Peyer's patch (tissue), 4 donors: ENCODE measurements at places on chromosomes 7 and 10. TPM values are rescaled to one million over a fixed set of nuclear protein-coding genes. Genes with fewer than 3 reads are reported as not detected.

CPA2 gene
- total RNA-seq: 2.6 TPM

LLCFC1 gene
- not detected for total RNA-seq

EFCAB10 gene
- total RNA-seq: not detected

TMEM178B gene
- not detected for total RNA-seq

GRCh38 chr7:94052398-94053180 lies 48.4 kb upstream of the BET1 start:
- H3K27me3 ChIP-seq: no peaks in the 10 kb centered on the region
- DNase-seq: peak; percentile 51
- no peaks in the 10 kb centered on the region for H3K4me1 ChIP-seq
- no peak overlapping the region for H3K4me3 ChIP-seq

DNA sequence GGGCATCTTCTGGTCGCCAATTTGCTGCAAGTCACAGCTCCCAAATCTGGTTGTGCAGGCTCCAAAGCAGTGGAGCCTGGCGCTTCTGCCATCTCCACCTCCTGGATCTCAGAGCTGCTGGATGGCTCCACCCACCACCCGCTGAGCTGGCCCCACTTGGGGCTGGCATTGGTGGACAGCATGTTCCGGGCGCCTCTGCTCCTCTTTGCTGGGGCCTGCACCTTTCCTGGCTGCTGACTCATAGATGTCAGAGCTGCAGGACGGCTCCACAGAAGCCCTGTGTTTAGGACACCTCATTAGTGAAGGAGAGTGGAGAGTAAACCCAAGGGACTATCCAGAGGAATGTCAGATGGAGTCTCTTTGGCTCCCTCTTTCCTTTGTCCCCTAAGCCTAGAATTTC lies 27.4 kb downstream of the MAPK8 start:
- no peak for DNase-seq
- H3K27me3 ChIP-seq: no peaks in the 10 kb centered on the region
- no peak overlapping the region for H3K4me3 ChIP-seq
- no peak overlapping the region for H3K27ac ChIP-seq
- H3K36me3 ChIP-seq: no peaks in the 10 kb centered on the region

DNA sequence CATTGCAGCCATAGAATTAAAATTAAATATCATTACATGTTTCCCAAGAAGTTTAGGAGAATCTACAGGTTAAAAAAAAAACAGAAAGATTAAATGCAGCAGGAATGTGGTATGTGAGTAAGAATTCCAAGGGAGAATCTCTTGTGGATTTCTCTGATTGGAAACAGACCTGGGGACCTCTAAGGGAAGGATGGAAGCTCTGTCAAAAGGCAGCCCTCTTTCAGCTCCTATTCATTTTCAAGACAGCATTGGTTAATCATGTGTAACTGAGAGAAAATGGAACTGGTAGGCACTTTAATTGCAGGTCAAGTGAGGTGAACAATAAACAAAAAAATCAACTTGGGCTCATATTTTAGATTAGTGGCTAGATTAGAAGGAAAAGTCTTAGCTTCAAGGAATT lies 81.4 kb upstream of the MTPN start:
- no peaks in the 10 kb centered on the region for H3K4me1 ChIP-seq
- H3K4me3 ChIP-seq: no peak overlapping the region

GRCh38 chr7:131581241-131582051 lies 25.0 kb upstream of the PODXL start:
- no peaks in the 10 kb centered on the region for H3K4me1 ChIP-seq
- no peaks in the 10 kb centered on the region for H3K27me3 ChIP-seq
- H3K4me3 ChIP-seq: no peak overlapping the region
- H3K36me3 ChIP-seq: no peaks in the 10 kb centered on the region
- no peak for DNase-seq
- no peak overlapping the region for H3K27ac ChIP-seq

DNA sequence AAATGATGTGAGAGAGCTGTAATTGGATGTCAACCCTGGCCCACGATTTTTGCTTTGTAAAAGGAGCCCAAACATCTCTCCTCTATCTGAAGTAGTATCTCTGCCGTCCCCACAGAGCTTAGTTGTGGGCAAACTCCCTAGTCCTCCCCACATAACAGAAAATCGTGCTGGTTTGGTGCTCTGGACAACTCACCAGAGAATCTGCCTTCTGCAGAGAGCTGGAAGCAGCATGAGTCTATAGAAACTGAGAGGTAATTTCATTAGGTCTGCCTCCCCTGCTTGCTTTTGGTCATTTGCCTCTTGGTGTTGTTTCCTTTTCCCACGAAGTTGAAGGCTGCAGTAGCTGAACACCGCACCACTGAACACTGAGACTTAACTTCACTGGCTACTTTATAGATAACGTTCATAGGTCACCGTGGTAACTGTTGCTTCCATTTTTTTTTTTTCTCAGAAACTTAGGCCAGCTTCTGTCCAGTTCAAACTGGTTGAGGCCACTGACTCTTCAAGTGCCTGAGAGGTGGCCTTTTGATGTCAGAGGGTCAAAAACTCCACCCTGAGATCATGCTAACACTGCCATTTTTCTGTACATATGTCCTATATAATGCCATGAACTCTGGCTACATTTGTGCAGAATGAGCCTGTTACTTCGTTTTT lies 3.3 kb upstream of the CDCA7L start:
- H3K36me3 ChIP-seq: no peaks in the 10 kb centered on the region
- H3K27me3 ChIP-seq: no peaks in the 10 kb centered on the region
- H3K27ac ChIP-seq: no peak overlapping the region
